D341Med (cell line): ENCODE measurements at places on chromosomes 3 and 15.

GRCh38 chr15:69725275-69725674, 272.7 kb downstream of the RPLP1 start:
- no peak for DNase-seq

DNA sequence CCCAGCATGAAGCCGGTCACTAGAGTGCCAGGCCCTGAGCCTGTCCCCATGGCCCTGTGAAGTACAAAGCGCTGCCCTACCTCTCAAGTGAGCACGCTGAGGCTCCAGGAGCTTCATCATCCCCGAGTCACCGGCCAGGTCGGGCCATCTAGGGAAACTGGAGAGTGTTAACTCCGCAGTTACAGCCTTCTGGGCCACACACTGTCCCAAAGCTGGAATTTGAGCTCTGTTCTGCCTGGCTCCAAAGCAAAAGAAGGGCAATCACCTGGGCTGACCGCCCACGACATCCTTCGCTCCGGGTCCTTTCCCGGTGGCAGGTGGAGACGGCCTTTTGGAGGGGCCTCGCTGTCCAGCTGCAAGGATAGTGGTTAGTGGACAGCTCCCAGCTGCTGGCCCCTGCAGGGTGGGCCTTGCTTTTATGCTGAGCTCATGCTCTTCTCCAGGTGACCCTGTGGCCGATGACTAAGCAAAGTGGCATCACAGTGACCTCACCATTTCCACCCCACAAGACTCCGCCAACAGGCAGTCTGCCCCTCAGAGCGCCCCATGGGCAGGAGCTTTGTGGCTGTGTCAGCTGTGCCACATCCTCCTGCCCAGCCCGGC, 3.5 kb upstream of the MUC4 start:
- DNase-seq: peak; percentile 27

DNA sequence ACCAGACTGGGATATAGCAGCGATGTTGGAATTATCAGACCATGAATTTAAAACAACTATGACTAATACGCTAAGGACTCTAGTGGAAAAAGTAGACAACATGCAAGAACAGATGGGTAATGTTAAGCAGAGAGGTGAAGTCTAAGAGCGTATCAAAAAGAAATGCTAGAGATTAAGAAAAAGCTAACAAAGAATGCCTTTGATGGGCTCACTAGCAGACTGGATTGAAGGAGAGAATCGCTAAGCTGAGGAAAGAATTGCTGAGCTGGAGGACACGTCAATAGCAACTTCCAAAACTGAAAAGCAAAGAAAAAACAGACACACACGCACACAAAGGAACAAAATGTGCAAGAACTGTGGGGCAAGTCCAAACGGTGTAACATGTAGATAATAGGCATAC, 20.0 kb upstream of the CMTM6 start:
- DNase-seq: no peak

DNA sequence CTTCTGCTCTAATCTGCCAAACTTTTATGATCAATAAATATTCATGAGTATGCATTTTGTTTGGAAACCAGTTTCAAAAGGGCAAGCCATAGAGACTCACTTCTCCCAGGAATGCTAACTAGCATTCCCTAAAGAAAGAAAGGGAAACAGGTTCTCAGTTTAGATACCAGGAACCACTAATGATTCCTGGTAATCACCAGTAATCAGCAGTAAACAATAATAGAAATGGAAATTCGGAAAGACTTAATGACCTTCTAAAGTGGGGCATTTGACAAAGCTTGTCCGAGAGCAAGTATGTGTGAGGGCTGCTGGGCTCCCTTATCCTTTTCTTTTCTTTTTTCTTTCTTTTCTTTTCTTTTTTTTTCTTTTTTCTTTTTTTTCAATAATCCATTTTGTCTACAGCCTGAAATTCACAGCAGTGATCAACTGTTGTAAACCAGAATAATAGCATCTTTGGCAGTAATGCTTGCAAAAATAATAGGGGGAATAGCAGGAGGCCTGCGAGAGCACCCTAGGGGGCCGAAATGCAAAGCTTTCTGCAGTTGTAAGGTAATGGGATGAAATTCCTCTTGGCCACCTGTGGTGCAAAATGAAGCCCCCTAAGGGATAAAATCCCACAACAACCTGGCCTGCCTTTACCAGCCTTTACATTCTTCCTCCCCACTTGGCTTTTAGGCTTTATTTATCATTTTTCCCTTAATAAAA, 253.2 kb downstream of the ZPLD1 start:
- DNase-seq: no peak

DNA sequence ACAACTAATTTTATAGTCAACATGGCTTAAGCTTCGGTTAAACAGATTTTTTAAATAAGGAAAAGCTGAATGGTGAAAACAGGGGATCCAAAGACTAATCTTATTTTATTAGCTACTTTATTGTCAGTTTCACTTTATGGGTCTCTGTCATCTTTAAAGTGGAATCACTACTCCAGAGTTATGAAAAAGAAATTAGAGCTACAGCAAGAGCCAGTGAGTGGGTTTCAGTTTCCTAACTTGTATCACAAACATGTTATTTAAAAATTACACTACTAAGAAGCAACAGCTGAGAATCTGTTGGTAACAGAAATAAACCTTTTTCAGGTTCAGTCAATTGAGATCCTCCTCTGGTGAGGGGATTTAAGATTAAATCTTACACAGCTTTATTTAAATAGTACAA, 10.0 kb downstream of the PHC3 start:
- no peak for DNase-seq

GRCh38 chr15:39362821-39363561, 217.9 kb upstream of the THBS1 start:
- DNase-seq: peak; percentile 70

DNA sequence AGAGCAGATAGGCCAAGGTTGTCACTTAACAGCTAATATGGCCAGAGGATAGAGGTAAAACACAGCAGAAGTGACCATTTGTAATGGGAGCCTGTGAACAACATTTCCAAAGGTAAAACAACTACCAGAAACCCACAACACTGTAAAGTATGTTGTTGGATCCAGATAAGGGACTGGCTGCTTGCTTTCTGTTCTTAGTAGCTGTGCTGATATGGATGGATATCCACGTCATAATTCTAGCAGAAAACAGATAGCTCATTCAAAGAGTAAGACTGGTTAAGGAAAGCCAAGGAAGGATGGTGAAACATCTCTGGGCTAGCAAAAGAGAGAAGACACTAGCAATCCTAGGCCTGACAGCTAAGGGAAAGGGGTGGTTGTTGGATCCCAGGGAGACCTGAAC, 36.9 kb upstream of the SPRED1 start:
- DNase-seq: no peak
